HEK293T (cell line): ENCODE measurements at places on chromosomes 4 and X.

GRCh38 chr4:997375-998071 lies 4.3 kb upstream of the SLC26A1 start:
- DNase-seq, result no peak

- no peak for DNase-seq
These were observed 308.3 kb downstream of the BMPR1B start for GRCh38 chr4:95066050-95066449.

DNA sequence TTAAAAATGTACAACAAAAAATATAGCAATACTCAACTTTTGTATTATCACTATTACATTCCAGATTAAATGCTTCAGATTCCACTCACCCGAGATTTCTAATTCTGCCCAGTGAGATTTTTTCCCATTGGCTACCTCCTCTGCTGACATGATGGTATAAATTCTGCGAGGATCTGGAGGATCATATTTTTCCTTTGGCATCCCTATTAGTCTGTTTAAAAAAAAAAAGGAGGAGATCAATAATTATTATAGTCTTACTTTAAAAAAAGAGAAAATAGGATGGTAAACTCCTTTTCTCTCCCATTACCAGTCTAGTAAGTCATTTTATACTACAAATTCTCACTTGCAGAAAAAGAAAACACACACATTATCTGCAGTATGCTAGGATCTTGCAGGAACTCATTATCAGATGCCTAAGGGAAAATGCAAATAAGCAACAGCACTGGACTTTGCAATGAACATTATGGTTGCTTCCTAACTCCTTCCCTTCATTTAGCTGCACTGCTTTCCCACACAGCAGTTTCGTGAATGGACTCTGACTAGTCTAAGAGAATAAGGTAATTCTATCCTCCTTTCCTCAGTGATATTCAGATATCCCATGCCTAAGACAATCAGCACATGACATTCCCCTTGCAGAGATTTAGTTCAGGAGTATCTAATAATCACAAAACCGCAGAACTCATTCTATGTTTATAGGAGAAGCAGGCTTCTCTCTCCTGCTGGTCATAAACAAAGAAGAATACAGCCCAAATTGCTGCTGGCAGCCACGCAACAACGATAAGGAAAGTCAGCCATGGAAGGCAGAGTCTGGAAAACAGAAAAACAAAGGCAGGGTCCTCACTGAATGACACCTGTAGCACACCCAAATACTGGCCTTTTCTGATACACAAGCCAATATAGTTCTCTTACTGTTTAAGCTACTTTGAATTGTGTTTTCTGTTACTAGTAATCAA lies 42.7 kb downstream of the CNOT6L start:
- DNase-seq, result peak; percentile 15

- DNase-seq, result no peak
These were observed 27.9 kb upstream of the BBS7 start for GRCh38 chr4:121898150-121898549.

GRCh38 chr4:111989817-111990216 lies 155.4 kb upstream of the FAM241A start:
- DNase-seq, result no peak

- DNase-seq, result no peak
These were observed 90.5 kb upstream of the TRIM2 start for GRCh38 chr4:153113838-153114105.
